Uterus (tissue), 4 donors: ENCODE measurements at places on chromosomes 5 and 9.
A peak's percentile ranks its signal among the peaks of the same experiment; 100 is the strongest.

- DNase-seq, result peak; percentile 48
These were observed 434 bp downstream of the GLRX start for GRCh38 chr5:95822043-95822541.

DNA sequence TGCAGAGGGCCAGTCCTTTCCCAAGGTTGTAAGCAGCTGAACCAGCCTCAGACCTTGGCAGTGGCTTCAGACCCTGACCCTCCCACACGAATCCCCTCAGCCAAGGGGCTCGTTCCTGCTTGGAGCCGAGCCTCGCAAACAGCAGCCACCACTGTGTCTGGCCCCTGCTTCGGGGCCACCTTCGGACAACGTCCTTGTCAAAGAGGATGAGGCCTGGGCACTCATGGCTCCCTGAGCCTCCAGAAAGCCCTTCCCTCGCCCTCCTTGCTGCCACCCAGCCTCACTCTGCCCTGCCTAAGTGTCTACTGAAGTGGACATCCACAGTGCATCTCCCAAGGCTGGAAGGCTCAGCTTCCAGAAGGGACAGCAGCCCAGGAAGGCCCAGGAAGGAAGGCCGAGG, 161.7 kb downstream of the OLFM1 start:
- no peak for DNase-seq

DNA sequence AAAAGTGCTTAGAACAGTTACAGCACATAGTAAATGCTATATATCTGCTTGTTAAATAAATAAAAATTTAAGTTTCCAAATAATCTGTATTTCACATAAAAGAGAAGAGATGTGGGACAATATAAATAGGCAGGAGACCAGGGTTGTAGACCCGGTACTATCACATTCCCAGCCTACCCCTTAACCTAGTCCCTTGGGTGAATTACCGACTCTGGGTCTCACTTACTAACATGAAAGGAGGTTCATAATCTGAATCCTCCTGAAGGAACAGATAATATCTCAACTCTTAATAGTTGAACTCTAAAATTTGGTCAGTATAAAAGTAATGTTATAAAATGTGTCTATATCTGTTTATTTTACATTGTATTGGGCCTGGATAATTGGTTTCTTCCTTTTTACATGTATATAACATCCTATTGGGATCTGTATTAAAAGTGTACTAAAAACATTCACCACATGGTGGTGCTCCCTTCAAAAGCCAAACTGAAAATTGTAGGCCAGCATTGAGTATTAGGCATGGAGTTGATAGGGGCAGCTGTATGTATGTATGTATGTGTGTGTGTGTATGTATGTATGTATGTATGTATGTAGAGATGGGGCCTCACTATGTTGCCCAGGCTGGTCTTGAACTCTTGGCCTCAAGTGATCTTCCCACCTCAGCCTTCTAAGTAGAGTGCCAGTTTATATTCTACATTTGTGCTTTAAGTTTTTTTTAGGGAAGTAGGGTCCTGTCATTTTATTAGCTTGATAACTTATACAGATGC, 64.2 kb upstream of the ABL1 start:
- DNase-seq, result no peak

- no peak for DNase-seq
These were observed 49.2 kb downstream of the STX17 start for GRCh38 chr9:99955606-99956005.

- DNase-seq, result no peak
These were observed 453.3 kb downstream of the DIRAS2 start for GRCh38 chr9:90189306-90189705.

- peak; percentile 33 for DNase-seq
These were observed 77.6 kb upstream of the SAP30L start for GRCh38 chr5:154368041-154368800.

- DNase-seq, result peak; percentile 24
These were observed 54.7 kb downstream of the TMOD1 start for GRCh38 chr9:97556036-97556720.
